ENCODE measurements at places on chromosomes 11 and 22.

- DNase-seq: no peak
These were observed 929.0 kb downstream of the BRD1 start for GRCh38 chr22:48898524-48899250.

DNA sequence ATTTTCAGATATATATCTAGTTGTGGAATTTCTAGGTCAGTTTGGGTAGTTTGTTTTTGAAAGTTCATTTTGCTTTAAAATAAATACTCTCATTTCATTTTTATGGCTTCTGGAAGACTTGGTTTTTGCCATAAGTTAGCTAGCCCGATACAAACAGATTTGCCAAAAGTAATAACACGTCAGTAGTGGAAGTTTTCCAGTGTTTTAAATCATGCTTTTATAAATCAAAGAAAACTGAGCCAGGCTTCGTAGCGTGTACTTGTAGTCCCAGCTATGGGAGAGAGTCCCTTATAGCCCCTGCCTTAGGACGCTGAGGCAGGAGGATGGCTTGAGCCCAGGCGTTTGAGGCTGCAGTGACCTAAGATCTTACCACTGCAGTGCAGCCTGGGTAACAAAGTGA, 21.7 kb upstream of the MICALL1 start:
- no peak for DNase-seq

- no peak for DNase-seq
These were observed 1.9 kb downstream of the NLRP6 start for GRCh38 chr11:279966-280705.

DNA sequence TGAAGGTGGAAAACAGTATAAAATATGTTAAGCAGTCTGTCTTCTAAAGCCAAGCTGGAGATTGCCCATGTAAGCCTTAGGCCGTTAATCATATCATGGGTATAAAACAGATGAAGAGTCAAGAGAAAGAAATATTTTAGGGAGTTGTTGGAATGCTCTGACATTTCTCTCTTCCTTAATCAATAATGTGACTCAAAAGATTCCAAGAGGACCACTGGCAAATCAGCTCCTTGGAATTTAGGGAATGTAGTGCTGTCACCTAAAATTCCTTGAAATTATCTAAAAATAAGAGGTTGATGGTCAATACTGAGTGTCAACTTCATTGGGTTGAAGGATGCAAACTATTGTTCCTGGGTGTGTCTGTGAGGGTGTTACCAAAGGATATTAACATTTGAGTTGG, 525.9 kb downstream of the KCNA4 start:
- no peak for DNase-seq

DNA sequence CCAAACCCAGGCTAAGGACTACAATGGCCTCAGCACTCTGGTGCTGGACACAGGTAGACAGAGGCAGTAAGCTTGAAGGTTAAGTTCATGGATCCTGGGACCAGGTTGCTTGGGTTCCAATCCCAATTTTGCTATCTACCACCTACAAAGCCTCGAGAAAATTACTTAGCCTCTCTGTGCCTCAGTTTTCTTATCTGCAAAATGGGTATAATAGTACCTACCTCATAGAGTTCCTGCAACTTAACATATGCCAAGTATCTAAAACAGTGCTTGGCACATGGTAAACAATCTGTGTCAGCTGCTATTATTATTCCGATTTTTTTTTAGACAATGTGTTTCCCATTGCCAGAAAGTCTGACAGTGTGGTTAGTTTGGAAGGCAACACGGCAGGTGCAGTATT, 37.5 kb downstream of the SYN3 start:
- no peak for DNase-seq

DNA sequence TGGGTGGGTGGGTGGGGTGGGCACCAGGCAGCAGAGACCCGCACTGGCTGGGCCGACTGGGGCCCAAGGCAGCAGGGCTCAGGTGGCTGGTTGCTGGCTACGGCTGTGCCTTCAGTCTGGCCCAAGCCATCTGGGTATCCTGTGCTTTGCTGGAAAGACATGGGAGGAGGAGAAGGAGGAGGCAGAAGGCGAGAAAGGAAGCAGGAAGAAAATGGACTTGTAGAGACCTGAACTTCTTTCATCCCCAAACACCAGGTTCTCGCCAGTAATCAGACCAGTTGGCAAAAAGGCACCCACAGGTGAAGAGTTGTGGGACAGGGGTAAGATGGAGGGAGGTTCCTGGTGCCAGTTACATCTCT, 78.8 kb downstream of the IGLL1 start:
- DNase-seq: no peak

- no peak for DNase-seq
These were observed 65.9 kb downstream of the MED15 start for GRCh38 chr22:20573176-20573832.

DNA sequence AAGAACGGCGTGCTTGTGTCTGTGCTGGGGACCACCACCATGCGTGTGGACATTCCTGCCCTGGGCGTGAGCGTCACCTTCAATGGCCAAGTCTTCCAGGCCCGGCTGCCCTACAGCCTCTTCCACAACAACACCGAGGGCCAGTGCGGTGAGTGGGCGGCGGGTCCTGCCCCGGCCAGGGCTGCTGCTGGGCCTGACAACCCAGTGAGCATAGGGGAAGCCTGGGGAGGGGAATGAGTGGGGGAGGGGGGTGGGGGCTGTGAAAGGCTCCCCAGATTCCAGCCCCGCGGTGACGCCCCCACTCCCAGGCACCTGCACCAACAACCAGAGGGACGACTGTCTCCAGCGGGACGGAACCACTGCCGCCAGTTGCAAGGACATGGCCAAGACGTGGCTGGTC, 31.9 kb downstream of the MUC5B start:
- no peak for DNase-seq

- no peak for DNase-seq
These were observed 407.0 kb upstream of the B3GAT1 start for GRCh38 chr11:134819041-134819440.

DNA sequence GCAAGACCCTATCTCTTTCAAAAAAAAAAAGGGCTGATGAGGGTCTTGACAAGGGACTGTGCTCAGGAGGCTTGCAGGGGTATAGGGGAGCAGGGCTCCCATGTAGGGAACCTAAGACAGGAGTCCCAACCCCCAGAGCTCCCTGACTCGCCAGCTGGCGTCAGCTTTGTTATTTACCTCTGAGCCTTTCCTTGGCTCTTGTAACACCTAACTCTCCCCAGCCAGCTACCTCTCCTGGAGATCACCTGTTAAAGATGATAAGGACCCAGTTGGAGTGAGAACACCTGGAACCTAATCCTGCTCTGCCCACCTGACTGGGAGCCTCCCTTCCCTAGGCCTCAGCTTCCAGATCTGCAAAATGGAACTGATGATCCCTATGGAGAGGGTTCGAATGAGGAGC, 13.2 kb downstream of the SLC35E4 start:
- DNase-seq: no peak

GRCh38 chr11:126026579-126026978, 36.1 kb downstream of the CDON start:
- DNase-seq: no peak

DNA sequence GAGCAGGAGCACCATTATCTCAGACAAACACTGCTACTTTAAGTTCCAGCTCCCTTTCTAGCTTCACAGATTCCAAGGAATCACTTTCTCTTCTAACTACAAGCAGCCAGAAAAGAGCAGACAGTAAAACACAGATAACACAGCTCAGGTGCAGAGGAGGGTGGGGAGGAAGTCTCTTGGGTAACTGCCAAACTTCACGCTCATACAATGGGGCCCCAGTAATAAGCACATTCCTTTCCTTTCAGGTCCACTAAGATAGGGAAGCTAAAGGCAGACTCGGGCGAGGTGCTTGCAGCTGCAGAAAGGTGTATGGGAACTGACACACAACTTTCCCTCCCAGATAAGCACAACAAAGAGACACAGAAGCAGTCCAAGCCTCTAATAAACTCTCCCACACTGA, 69.2 kb upstream of the OR9G4 start:
- DNase-seq: no peak

DNA sequence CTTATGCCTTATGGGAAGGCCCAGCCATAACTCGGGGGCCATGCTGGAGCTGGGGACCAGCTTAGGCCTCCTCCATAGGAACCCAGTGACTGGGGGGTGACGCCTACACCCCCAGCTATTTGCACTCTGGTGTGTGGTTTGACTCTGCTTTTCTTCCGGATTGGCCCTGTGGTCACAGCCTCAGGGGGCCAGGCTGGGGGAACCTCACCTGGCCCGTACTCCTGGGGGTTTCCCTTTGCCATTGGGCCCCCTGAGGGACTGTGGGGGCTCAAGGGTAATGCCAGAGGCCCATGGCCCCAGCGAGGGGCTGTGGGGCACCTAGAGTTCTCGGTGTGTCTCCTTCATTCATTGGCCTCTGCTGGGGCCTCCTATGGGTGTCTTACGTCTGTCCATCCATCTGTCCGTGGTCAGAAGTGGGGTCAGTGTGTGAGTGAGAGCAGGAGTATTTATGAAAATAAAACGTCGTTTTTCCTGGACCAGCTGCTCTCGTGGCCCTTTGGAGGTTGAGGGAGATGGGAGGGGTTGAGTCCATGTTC, 6.3 kb upstream of the SH3BP1 start:
- DNase-seq: no peak

GRCh38 chr11:66421492-66422205, 814 bp downstream of the NPAS4 start:
- no peak for DNase-seq

DNA sequence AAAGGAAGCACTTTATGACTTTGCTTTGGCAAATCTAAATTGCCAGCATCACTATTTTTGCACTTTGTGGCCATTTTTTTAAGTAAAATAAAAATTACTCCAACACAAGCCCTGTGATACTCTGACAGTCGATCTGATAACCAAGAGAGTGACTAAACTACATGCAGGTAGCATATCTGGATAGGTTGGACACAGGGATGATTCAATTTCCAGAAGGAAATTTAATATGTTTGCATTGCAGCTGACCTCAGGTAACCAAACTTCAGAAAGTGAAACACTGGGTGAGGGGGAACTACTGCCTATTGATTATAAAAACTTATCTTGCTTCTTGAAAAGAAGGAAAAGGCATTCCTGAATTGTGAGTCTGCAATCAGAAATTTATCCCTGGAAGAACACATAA, 13.9 kb downstream of the OR5B3 start:
- DNase-seq: no peak

DNA sequence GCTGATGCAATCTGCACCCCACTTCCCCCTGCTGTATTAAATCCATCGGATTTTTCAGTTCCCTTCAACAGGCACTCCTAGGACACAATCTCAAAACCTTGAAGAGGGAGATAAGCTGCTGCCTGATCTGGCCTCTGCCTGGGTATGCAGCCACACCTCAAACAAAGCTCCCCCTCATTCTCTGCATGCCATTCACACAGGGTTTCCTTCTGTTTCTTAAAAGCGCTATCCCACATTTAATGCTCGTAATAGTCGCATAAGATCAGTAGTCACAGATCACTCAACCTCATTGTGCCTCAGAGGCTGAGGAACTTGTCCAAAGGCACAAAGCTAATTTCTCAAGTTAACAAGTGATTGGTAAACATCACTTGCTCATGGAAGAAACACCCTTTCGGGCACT, 34.0 kb downstream of the UQCR10 start:
- DNase-seq: no peak

DNA sequence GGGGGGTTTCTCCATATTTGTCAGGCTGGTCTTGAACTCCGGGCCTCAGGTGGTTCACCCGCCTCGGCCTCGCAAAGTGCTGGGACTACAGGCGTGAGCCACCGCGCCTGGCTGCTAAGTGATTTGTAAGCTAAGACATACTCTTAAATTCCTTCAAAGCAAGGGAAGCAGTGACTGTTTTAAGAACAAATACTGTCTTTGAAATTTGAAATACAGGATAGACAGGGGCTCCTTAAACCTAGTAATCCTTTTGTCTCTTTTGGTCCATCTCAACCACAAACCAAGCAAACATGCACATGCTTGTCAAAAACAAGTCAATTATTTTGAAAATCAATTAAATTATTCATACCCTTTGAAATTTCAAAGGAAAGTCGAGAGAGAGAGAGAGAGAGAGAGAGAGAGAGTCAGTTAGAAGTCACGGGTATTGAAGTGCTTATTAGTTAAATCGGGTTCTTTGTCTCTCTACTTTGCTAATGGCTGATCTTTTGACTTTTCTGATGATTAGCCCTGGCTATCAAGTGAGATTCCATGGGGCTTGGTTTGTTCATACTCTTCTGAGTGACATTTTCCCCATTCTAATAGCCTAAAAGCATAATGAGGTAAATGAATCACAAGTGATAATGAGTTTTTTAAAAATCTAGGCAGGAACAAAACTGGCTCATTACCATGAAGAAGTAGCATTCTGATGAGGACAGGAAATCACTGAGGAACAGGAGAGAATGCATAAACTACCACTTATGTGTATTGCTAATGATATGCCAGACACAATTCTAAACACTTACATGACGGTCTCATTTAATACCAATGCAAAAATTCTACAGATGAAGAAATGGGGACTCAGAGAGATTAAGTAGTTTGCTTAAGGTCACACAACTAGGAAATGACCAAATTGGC, 48.0 kb downstream of the MCHR1 start:
- peak; percentile 72 for DNase-seq

DNA sequence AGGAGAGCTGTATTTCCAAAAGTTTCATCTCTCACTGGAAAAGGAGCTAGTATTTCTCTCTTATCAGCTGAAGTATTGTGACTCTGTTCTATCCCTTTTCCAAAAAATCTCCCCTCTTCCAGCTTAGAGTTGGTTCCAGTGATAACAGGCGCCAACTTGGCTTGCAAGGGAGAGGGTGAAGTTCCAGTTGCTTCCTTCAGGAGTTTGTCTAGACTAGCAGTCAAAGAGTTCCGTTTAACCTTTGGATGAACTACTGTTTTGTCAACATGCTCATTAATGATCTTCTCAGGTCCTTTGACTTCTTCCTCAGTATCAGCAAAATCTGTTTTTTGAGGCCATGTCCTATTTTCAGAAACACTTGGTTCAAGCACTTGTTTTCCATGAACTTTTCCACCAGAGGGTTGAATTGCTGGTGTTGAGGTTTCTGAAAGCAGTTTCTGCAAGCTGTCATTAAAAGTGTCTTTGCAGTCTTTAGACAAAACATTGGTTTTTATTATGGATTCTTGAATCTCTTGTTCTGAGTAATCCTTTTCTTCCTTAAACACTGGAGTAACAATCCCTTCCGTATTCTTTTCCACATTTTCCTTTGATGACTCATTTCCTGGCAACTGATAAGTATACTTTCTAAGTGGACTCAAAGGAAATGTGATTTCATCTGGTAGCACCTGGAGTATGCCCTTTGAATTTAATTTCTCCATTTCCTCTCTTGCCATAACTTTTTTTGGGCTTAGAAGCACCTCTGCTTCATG, 39.7 kb upstream of the CCDC89 start:
- no peak for DNase-seq

DNA sequence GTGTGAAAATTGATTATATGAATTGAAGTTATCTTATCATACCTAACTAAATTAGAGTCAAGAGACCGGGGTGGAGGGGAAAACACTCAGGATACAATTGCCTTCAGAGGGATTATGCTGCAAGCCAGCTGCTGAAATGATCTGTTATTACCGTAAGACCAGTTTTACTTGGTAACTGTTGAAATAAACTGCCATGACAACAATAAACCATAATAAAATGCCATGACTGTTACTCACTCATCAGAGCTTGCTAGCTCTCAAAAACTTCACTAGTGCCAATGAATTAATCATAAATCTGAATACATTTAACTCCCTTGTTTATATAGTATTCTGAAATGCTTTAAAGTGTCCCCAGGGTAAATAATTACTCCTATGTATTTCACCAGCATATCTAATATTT, 68.2 kb downstream of the CASP12 start:
- no peak for DNase-seq
